ENCODE measurements at places on chromosomes 2 and 18.

DNA sequence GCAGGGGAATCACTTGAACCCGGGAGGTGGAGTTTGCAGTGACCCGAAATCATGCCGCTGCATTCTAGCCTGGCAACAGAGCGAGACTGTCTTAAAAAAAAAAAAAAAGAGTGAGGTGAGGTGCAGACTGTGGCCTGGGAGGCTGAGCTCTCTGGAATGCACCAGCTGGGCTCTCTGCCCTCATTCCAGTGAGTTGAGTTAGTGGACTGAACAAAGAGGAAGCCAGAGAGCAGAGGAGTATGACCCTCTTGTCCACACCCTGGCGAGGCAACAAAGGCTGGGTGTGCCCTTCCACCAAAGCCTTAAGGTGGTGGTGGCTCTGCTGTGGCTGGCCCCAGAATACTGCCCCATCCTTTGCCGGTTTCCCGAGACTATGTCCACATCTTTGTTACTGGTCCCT lies 71.3 kb upstream of the ACKR3 start:
- DNase-seq = no peak

DNA sequence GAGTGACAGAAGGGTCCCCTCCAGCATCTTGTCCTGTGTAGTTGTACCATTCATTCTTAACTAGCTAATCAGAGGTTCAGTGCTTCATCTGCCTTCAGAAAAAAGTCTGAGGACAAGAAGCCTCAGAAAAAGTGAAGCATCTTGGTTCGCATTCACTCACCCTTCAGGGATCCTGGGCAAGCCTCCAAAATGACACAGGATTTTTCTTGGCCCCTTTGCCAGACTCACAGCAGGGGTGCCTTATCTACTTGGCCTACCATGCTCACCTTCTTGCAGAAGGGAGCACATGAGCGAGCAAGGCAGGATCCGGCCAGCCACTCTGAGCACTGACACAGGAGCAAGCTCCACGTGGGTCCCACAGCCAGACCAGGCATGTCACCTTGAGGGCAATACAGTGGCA lies 43.1 kb upstream of the XDH start:
- no peak for DNase-seq

DNA sequence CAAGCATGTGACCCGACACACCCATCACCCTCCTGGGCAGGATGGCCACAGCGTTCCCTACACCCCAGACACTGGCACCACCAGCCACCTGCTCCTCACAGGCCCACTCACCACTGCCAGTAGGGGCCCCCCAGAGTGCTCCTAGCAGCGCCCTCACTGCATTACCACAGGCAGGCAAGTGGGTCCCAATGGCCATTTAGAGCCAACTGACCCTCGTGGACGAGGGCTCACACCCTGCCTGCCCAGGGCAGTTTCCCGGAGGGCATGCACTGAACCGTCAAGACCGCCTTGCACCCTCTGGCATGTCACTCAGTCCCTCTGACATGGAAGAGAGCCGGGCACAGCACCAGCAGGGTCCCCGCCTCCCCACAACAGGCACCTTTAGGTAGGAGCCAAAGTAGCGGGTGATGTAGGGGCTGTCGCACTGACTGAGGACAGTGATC lies 7.3 kb downstream of the STK25 start:
- DNase-seq = no peak

GRCh38 chr2:167181134-167181533 lies 292.9 kb downstream of the XIRP2 start:
- DNase-seq = no peak

GRCh38 chr2:212361174-212361756 lies 177.3 kb downstream of the ERBB4 start:
- DNase-seq = no peak

GRCh38 chr2:37489536-37489935 lies 145.1 kb downstream of the QPCT start:
- DNase-seq = no peak

- DNase-seq = no peak
These were observed 16.7 kb downstream of the L3MBTL4 start for GRCh38 chr18:6397931-6398566.

DNA sequence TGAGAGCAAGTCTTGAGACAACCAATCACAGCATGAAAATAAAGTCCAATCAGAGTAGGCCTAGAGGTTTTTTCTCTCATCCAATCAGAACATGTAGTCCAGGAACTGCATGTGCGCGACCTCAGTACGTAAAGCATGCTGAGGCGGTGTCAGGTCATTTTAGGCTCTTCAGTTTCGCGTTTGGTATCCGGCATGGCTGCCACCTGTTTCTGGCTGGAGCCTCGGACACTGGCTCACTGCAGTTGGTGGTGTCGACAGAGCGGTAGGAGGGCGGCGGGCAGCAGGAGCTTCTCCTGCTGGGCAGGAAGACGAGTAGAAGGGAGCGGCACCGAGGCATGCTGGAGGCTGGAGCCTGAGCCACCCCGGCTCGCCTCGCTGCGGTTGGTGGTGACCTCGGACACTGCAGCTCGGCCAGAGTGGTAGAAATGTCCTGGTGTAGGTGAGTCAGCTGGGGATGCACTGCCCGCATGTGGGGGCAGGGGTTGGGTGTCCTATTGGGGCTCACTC lies 15.8 kb downstream of the CCDC74A start:
- no peak for DNase-seq

GRCh38 chr2:6683516-6683915 lies 182.2 kb downstream of the CMPK2 start:
- no peak for DNase-seq

DNA sequence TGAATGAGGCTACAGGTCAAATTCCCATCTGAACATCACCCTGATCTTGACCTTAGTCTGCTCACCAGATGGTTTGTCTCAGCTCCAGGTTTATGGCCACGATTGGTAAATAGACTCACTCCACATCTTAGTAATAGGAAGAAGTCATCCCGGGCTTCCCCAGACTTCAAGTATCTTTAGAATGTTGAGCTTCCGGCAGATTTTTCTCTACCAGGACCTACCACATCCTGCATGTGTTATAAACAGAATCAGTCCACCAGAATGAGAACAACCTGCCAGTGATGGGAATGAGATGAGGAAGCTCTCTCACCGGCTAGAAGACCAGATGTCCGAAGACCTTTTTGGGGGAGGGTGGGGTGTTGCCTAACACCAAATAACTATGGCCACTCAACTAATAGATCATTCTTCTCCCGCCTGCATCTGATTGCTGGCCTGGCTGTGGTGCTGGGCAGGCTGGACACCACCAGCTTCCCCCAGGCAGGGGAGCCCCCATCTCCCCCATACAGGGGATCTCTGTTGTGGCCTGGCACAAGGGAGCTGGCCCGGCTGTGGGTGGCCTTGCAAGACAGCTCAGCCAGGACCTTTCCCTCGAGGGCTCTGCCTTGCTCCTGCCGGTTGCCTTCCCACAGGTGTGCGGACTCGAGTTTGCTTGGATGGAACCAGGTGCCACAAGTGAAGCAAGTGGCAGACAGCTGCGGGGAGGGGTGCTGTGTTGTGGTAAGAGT lies 88.5 kb downstream of the SH3RF3 start:
- DNase-seq = no peak

DNA sequence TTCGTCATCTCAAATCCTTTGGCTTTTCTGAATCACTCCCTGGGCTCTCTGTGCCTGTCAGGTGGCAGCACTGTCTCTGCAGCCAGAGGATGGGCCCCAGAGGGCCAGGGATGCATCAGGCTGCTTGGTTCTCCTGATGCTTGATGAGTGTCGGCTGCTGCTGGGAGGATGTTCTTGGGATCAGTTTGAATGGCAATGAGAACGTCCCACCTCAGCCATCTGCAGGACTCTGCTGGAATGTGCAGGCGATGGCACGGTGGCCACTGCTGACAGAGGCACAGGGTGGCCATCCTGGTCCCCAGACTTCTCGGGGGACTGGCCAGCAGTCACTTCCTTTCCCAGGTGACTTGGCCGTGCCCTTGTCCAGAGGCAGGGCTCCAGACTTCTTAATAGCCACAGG lies 146.0 kb downstream of the FAM210A start:
- no peak for DNase-seq

- no peak for DNase-seq
These were observed 92.3 kb upstream of the PKDCC start for GRCh38 chr2:41955316-41956043.

GRCh38 chr18:28115149-28115550 lies 61.8 kb downstream of the CDH2 start:
- no peak for DNase-seq

- no peak for DNase-seq
These were observed 2.7 kb downstream of the STARD7 start for GRCh38 chr2:96205888-96206287.

GRCh38 chr2:133849341-133849740 lies 281.1 kb upstream of the NCKAP5 start:
- no peak for DNase-seq

DNA sequence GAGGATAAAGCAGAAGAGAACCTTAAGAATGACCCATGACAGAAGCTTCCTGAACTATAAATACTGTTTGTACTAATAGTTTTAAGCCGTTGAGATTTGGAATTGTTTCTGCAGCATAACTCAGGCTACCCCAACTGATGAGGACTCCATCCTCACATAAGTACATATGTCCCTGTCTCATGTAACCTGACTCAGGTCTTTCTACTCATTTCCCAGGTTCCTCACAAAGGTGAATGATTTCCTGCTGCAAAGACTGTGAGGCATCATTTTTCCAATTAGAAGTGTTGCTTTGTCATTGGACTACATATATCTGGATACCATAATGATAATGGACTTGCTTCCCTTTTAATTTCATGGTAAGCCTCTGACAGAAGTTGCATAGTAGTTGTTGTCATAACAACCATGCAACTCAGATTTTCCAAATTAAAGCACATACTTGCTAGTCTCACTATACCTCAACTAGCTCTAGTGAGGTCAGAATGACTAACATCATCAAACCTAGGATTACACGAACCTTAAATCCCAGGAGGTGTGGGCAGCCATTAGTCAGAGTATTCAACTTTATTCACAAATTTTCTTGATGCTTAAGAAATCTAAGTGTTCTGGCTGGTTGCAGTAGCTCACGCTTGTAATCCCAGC lies 38.0 kb upstream of the NEDD4L start:
- DNase-seq = no peak

- no peak for DNase-seq
These were observed 946 bp upstream of the AGAP1 start for GRCh38 chr2:235492850-235493344.

DNA sequence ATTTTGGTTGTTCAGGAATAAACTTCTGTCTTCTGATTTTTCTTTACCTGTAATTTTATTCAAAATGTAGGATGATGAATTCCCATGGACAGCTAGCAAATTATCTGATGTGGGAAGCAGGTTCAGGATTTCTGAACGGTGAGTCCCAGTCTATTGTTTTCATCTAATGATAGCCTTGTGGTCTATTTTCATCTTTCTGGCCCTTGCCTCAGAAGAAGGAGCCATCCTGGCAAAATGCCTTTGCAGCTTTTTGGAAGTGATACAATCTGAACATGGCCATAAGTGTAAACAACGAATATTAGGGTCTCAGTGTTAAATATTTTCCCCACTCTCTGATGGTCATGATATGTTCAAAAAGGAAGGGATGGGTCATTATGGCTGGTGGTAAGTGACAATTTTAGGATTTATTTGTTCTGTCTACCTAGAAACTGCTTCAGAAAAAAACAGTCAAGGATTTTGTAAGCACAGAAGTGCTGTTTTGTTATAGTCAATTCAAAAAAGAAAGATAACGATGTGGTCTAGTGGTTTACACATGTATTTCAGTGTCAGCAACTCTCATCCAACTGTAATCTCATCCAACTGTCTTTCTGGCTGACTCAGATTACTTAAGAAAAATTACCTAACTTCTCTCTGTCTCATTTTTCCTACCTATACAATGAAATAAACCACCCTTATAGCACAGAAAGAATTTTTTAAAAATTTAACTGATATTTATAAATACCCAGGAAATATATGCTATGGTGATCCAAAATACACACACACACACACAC lies 272.6 kb upstream of the ERBB4 start:
- no peak for DNase-seq

DNA sequence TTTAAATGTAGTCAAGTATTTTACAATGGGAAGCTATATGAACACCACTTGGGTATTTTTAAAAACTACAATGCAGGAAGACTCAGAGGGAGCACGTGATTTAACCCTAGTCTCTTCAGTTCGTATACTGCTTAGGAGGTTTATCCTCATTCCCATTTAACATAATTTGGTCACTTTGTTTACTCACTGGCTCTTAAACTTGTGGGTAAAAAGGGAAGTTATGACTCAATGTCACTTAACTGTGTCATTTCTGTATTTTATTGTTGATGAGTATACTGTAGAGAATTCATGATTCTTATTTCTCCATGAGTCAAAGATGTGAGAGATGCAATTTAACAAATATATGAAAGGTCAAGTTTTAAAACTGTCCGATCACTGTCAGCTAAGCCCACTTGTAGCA lies 48.2 kb downstream of the SLC66A3 start:
- DNase-seq = no peak

DNA sequence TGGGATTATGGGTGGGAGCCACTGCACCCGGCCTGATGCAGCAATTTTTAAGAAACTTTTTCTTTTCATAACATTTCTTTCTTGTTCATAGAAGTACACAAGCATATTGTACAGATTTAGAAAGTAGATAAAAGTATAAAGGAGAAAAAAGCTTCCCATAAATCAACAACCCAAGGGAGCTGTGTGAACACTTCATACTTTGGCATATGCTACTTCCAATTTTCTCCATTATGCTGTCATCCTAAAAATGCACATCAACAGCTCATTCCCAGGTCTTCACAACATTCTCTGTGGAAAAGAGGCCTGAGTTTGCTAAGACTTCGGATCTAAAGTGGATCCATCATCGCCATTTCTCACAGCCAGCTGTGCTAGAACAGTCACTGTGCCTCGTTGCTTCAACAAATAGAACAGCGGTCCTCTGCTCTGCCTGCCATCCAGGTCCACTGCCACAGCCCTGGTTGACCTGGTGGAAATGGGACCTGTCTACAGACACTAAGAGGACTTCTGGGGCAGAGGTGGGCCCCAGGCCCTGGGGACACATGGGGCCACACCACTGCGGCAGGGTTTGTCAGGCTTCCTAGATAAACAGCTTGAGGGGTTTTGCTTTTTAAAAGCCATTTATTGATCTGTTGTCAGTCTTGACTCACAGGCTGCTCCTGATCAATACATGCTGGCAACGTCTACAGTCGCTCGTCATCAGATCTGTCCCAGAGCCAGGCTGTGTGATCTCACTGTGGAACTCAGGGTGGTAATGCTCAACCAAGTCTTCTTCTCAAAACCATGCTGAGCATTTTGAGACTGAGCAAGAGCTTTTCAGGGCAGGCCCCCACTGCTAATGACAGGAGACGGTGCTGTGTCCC lies 72.7 kb upstream of the MGAT4A start:
- no peak for DNase-seq

DNA sequence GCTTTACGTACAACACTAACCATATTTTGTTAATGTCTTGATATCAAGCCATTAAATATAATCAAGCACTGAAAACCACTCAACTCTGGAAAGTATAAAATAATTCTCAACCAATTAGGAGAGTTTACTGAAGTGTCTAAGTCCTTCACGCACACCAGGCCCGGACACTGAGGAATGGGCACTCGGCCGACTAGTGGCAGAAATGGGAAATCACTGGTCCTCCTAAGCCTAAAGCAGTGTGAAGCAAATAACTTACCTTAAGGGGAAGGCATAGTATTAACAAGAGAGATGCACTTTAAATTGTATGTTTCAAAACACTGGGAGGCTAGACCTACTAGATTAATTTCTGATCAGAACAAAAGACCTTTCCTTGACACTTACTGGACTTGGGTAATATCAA lies 45.7 kb downstream of the FAM210A start:
- no peak for DNase-seq

- DNase-seq = peak; percentile 26
These were observed 64.4 kb downstream of the GREB1 start for GRCh38 chr2:11598228-11598731.
